ENCODE measurements at places on chromosomes 12 and 14. TPM values are rescaled to one million over a fixed set of nuclear protein-coding genes. Genes with fewer than 3 reads are reported as not detected.

DNA sequence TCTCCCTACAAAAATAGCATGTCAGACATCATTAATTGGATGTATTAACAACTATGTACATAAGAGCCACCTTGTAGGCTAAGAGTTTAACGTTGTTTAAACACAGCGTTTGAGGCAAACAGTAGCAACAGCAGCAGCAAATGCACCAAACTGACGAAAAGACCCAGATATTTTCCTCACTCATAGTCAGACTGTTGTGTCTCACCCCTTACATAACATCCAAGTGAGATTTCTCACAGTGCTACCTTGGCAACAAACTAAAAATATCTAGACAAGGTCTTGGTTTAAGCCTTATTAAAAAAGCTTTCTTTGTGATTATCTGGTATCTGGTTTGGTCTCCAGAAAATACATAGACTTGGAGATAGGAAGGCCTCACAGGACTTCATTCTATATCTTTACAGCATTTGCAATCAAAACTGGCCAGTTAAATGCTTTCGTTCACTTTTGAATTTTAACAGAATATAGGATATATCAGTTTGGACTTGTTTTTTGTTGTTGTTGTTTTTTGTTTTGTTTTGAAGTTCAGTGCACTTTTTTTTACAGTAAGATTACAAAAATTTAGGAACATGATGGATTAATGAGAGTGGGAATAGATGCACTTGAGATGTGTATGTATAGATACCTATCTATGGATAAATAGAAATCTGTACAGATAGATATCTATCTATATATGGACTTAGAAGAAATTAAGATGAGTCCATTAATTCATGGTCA lies 4.1 kb downstream of the BHLHE41 start:
- H3K36me3 ChIP-seq, result no peaks in the 10 kb centered on the region
- no peak for DNase-seq
- no peak overlapping the region for H3K4me3 ChIP-seq
- H3K27me3 ChIP-seq, result peaks cover 65% of the 10 kb centered on the region

- no peak for DNase-seq
- peaks cover 84% of the 10 kb centered on the region for H3K4me1 ChIP-seq
- peak overlapping the region; percentile 91 for H3K27ac ChIP-seq
- peaks cover 5% of the 10 kb centered on the region for H3K36me3 ChIP-seq
- no peaks in the 10 kb centered on the region for H3K27me3 ChIP-seq
Observed at GRCh38 chr12:92110083-92110640, 35.5 kb downstream of the BTG1 start.

Gene CLEC7A
- not detected for total RNA-seq

DNA sequence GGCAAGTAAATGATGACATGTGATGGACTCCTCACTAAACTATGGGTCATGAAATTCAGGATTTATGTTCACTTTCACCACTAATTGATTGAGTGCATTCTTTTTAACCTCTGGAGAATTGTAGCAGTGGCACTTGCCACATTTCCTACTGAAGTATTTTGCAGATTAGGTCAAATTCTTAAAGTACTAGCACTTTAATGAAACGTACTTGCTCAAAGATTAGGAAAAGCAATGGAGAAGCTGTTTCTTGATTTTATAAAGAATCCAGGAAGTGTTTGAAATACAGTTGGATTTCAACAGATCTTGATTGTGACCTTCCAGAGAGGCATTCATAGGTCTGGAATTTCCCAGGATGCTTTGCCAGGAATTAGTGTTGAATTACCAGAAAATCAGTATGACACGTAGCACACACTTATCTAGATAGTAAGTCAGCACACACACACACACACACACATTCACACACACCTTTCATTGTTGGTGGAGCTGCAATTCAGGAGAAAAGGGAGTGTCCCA lies 162.6 kb downstream of the MYRFL start:
- H3K27ac ChIP-seq, result no peak overlapping the region
- H3K4me1 ChIP-seq, result no peaks in the 10 kb centered on the region
- no peak overlapping the region for H3K4me3 ChIP-seq

GRCh38 chr12:77979597-77980250 lies 149.0 kb downstream of the NAV3 start:
- H3K27ac ChIP-seq, result no peak overlapping the region
- H3K27me3 ChIP-seq, result no peaks in the 10 kb centered on the region
- DNase-seq, result no peak
- no peak overlapping the region for H3K4me3 ChIP-seq
- no peaks in the 10 kb centered on the region for H3K4me1 ChIP-seq

Gene RITA1
- total RNA-seq, result 16.1 TPM

Gene C12orf54
- not detected for total RNA-seq

Gene ENDOU
- not detected for total RNA-seq

Gene CCDC177
- total RNA-seq, result not detected

GRCh38 chr14:91286530-91286937 lies 42.0 kb upstream of the GPR68 start:
- peak overlapping the region; percentile 74 for H3K27ac ChIP-seq
- peaks cover 4% of the 10 kb centered on the region for H3K4me1 ChIP-seq
- DNase-seq, result peak; percentile 90
- H3K36me3 ChIP-seq, result peaks cover 61% of the 10 kb centered on the region

DNA sequence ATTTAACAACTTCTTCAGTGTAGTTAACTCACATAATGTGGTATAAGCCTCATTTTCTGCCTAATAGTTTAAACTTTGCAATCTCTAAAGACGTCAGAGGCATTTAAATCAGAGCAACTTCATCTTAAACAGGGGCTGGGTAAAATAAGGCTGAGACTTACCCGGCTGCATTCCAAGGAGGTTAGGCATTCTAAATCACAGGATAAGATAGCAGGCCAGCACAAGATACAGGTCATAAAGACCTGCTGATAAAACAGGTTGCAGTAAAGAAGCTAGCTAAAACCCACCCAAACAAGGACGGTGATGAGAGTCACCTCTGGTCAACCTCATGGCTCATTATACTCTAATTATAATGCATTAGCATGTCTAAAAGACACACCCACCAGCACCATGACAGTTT lies 115.6 kb upstream of the PKP2 start:
- no peaks in the 10 kb centered on the region for H3K27me3 ChIP-seq
- no peak overlapping the region for H3K4me3 ChIP-seq
- no peak overlapping the region for H3K27ac ChIP-seq
- no peak for DNase-seq
- no peaks in the 10 kb centered on the region for H3K4me1 ChIP-seq
- H3K36me3 ChIP-seq, result no peaks in the 10 kb centered on the region

Gene RPGRIP1
- not detected for total RNA-seq

- H3K4me3 ChIP-seq, result no peak overlapping the region
- H3K4me1 ChIP-seq, result peaks cover 45% of the 10 kb centered on the region
- no peak overlapping the region for H3K27ac ChIP-seq
- DNase-seq, result no peak
- H3K36me3 ChIP-seq, result no peaks in the 10 kb centered on the region
- H3K27me3 ChIP-seq, result no peaks in the 10 kb centered on the region
Observed at GRCh38 chr14:24680516-24680915, 46.5 kb upstream of the GZMB start.

- peaks cover 5% of the 10 kb centered on the region for H3K27me3 ChIP-seq
- H3K36me3 ChIP-seq, result no peaks in the 10 kb centered on the region
- no peak overlapping the region for H3K27ac ChIP-seq
- no peak for DNase-seq
- no peak overlapping the region for H3K4me3 ChIP-seq
Observed at GRCh38 chr14:104983231-104983721, 2.3 kb upstream of the CLBA1 start.

DNA sequence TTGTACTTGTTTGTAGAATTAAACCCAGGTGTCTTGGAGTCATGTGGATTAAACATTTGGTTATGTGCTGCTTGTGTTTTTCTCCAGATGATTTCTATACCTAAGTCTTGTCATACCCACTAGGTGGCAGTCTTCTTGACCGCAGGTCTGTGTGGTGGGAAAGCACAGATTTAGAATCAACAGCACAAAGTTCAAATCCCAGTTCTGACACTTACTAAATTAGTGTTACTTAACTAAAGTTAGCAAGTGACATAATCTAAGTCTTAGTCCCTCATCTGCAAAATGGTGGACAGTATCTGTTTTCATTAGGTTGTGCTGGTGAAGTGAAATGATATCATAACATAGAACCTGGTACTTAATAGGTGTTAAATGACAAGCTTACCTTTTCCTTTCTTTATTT lies 151.0 kb upstream of the ARHGAP5 start:
- no peak overlapping the region for H3K4me3 ChIP-seq
- no peaks in the 10 kb centered on the region for H3K36me3 ChIP-seq
- no peak overlapping the region for H3K27ac ChIP-seq
- peak; percentile 28 for DNase-seq

GRCh38 chr14:74920281-74920680 lies 2.8 kb downstream of the RPS6KL1 start:
- H3K36me3 ChIP-seq, result peaks cover 4% of the 10 kb centered on the region
- no peaks in the 10 kb centered on the region for H3K27me3 ChIP-seq
- H3K27ac ChIP-seq, result no peak overlapping the region
- no peak overlapping the region for H3K4me3 ChIP-seq
- no peak for DNase-seq

DNA sequence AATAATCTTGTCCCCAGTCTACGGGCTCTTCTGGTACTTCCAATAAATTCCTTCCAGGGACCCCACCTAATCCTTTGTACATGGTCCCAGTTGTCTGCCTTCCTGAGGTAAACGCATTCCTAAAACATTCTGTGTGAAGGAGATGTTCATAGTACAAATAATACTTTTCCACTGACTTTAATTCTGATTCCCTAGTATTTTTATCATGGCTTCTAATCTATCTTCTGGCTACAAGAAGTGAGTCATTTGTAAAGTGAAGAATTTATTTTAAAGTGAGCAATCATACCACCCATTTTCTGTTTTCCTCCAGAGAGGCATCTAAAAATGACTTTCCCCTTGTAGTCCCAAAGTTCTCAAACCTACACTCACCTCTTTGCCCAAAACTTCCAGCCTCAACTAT lies 65.9 kb upstream of the NUDT4 start:
- no peaks in the 10 kb centered on the region for H3K36me3 ChIP-seq
- H3K4me1 ChIP-seq, result peaks cover 3% of the 10 kb centered on the region
- H3K27me3 ChIP-seq, result no peaks in the 10 kb centered on the region
- H3K27ac ChIP-seq, result no peak overlapping the region
- H3K4me3 ChIP-seq, result no peak overlapping the region

DNA sequence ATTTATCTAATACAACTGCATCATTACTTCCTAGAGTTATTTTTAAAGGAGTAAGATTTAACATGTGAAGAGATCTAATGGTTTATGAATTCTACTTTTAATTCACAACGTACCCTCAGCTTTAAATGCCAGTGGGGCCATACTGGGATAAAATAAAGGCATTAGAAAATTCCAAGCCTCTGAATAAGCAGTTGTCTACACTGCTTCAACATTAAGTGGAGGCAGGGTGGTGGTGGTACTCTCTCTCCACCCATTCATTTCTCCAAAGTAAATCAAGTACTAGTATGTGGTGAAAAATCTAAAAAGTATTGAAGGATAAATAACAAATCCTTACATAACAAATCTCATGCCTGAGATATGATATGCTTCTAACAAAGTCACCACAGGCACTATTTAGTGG lies 52.4 kb downstream of the FERMT2 start:
- no peak overlapping the region for H3K27ac ChIP-seq
- H3K36me3 ChIP-seq, result no peaks in the 10 kb centered on the region
- no peaks in the 10 kb centered on the region for H3K27me3 ChIP-seq

DNA sequence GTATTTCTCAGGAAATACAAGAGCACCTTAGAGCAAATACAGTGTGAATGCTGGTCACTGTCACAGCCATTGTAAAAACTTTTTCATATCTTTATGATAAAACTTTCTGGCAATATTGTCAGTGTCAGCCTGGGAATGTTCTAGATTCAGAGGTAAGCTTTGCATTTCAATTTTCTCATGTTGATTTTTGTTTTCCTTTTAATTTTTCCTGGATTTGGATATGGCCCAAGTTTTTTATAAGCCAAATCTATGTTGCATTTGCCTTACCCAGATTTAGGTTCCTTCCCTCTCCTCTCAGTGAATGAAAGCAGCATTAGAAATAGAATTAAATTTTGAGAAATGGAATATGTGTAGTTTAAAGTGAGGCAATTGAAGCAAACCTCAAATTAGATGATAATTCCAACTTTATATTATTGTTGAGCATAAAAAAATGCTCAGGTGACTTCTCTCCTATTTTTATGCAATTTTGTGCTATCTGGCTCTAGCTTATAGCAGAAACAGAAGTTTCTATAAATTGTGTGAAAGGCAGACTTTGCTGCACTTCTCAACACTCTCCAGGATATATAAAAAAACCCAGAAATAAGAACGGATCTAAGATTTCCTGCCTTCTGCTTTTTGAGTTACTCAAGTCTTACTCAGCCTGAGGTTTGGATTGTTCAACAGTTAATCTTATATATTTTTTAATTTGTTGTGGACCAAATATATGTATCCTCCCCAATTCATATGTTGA lies 368.2 kb upstream of the PRICKLE1 start:
- H3K4me1 ChIP-seq, result no peaks in the 10 kb centered on the region
- H3K36me3 ChIP-seq, result no peaks in the 10 kb centered on the region
- H3K27me3 ChIP-seq, result no peaks in the 10 kb centered on the region
- no peak for DNase-seq

GRCh38 chr12:47286676-47287075 lies 206.9 kb upstream of the AMIGO2 start:
- H3K4me3 ChIP-seq, result no peak overlapping the region
- peaks cover 24% of the 10 kb centered on the region for H3K4me1 ChIP-seq
- H3K27me3 ChIP-seq, result no peaks in the 10 kb centered on the region
- no peak for DNase-seq

GRCh38 chr14:65156568-65157366 lies 54.5 kb upstream of the MAX start:
- no peak overlapping the region for H3K4me3 ChIP-seq
- no peak for DNase-seq
- no peak overlapping the region for H3K27ac ChIP-seq
- no peaks in the 10 kb centered on the region for H3K27me3 ChIP-seq
- peaks cover 5% of the 10 kb centered on the region for H3K4me1 ChIP-seq

GRCh38 chr12:112838731-112839130 lies 47.2 kb downstream of the RPH3A start:
- H3K27ac ChIP-seq, result no peak overlapping the region
- no peaks in the 10 kb centered on the region for H3K36me3 ChIP-seq
- DNase-seq, result no peak
- H3K4me1 ChIP-seq, result peaks cover 2% of the 10 kb centered on the region
- H3K27me3 ChIP-seq, result peaks cover 25% of the 10 kb centered on the region

DNA sequence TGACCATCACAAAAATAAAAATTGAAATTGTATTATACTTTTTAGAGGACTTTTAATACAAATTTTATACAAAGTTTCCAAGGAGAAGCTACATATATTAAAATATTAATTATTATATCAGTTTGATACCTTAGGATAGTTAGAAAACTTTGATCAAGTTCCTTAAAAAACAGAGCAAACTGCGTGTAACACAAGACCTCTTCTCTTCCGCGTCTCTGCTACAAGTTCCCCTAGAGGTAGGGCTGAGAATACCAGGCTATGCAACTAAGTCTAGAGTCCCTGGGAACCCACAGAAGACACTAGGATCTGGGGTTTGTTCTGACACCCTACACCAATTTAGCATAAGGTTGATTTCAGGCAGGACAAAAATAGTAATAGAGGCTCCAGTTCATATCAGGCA lies 319.0 kb downstream of the FOXG1 start:
- no peaks in the 10 kb centered on the region for H3K36me3 ChIP-seq
- no peak overlapping the region for H3K4me3 ChIP-seq
- H3K4me1 ChIP-seq, result no peaks in the 10 kb centered on the region
- DNase-seq, result no peak

All from activated naive CD4-positive, alpha-beta T cell treated with anti-CD3 and anti-CD28 coated beads for 36 hours (primary cell).